Activated CD8-positive, alpha-beta T cell treated with anti-CD3 and anti-CD28 coated beads, Interleukin-2, amount 10 ng/mL, durations not matched to agents 7 days and 5 days (primary cell): ENCODE measurements at places on chromosomes 11 and 22. TPM values are rescaled to one million over a fixed set of nuclear protein-coding genes. Genes with fewer than 3 reads are reported as not detected.

DNA sequence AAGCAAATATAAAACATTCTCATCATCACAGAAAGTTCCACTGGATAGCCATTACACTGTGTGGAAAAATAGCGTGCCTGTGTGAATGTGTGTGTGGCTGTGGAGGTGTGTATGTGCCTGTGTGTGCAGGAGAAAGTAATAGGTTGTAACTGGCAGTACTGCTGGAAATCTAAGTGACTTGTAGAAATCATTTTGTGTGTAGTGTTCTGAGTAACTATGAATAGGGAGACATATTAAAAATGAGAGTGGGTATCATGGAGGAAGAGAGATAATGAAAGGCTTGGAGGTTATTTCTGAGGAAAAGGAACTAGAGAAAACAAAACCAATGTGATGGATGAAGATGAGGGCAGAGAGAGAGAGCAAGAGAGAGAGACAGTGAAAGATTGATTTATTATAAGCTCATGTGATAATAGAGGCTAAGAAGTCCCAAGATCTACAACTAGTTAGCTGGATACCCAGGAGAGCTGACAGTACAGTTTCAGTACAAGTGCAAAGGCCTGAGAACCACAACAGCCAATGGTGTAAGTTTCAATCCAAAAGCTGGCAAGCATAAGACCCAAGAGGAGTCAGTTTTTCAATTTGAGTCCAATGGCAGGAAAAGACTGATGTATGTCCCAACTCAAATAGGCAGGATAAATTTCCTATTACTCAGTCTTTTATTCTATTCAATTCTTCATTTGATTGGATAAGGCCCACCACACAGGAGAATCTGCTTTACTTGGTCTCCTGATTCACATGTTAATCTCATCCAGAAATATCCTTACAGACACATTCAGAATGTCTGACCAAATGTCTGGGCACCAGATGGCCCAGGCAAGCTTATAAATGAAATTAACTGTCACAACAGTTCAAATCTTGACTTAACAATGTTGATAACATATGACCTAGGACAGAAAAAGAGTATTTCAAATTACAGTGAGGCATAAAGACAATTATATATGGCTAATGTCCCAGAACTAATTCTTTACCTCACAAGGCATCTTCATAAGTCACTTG lies 14.9 kb downstream of the KBTBD3 start:
- DNase-seq: no peak

DNA sequence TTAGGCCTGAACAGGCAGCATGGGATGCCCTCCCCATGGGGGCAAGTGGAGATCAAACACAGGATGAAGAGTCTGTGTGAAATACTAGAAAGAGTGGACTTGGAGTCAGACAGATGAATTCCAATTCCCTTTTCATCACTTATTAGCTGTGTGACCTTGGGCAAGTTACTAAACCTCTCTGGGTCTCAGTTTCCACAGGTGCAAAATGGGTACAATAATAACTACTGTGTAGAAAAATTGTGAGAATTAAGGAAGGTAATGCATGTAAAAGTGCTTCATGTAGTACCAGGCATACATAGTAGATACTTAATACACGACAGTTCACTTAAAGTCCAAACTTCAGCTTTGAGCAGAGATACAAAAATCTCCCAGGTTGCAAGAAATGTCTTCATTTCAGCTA lies 176.4 kb downstream of the DSCAML1 start:
- no peak for DNase-seq

Gene ASCL3
- not detected for total RNA-seq

GRCh38 chr11:60158636-60159035 lies 24.2 kb downstream of the MS4A6A start:
- no peak for DNase-seq

GRCh38 chr22:26287382-26288225 lies 118.3 kb downstream of the SEZ6L start:
- DNase-seq: no peak

- DNase-seq: no peak
Measured at GRCh38 chr11:64369440-64370421, 10.8 kb downstream of the RPS6KA4 start.

DNA sequence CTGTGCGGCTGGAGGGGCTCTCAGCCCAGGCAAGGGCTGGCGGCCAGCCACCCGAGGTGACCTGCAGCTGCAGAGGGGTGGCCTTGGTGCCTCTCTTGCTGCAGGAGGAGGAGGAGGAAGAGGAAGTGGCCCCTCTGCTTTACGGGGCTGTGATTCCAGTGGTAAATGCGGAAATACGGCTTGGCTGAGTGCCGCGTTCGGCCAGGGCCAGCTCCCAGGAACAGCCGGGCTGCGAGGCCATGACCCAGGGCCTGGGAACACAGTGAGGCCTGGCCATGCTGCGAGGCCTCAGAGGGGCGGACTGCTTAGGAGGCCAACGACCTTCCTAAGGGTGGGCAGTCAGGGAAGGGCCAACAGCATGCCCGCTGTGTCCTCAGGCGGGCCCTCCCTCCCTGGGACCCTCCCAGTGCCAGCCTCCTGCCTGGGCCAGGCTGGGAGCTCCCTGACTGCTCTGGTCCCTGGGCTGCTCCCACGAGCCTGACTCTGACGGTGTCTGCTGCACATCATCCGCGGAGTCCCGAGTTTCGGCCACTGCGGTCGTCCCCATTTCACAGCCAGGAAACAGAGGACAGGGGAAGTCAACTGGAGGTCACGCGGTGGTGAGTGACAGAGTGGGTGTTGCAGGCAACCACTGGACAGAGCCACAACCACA lies 20.8 kb upstream of the PPARA start:
- DNase-seq: no peak

Gene BDNF
- total RNA-seq: not detected

DNA sequence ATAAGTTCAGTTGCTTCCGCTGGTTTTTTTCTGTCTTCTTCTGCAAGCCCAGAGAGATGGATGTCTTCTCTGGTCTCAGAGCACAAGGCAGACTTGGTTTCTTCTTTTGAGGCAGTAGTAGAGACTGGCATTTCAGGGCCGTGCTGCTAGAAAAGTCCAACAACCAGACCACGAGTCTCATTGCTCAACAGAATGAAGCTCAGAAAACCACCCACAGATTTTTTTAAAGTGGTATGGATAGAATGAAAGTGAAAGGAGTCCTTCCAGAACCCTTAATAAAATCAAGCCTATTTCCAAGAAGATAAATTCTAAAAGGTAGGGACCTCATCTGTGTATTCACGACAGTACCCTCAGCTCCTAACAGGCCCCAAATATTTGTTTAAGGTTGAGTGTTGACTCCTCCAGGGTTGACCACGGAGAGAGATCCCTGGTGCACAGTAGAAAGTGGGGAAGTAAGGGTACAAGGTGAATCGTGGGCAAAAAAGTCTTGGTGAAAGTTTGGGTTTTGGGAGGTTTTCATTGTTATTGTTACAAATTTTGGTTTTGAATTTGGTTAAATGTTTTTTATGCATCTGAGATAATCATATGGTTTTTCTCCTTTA lies 43.6 kb upstream of the DDX6 start:
- DNase-seq: no peak

- peak; percentile 74 for DNase-seq
Measured at GRCh38 chr22:25081409-25081824, 118.2 kb upstream of the CRYBB3 start.

DNA sequence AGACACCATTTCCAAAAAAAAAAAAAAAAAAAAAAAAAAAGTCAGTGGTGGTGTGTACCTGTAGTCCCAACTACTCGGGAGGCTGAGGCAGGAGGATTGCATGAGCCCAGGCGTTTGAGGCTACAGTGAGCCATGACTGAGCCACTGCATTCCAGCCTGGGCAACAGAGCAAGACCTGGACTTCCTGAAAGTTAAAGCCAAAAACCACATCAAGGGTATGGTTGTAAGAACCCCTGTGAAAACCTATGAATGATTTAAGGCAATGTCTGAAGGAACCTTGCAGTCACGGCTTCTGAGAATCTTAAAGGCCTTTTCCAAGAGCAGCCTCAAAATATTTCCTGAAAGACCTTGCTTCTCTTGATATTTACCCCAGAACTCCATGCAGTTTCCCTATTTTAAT lies 30.5 kb upstream of the MSANTD2 start:
- no peak for DNase-seq

Gene MS4A6E
- total RNA-seq: not detected

DNA sequence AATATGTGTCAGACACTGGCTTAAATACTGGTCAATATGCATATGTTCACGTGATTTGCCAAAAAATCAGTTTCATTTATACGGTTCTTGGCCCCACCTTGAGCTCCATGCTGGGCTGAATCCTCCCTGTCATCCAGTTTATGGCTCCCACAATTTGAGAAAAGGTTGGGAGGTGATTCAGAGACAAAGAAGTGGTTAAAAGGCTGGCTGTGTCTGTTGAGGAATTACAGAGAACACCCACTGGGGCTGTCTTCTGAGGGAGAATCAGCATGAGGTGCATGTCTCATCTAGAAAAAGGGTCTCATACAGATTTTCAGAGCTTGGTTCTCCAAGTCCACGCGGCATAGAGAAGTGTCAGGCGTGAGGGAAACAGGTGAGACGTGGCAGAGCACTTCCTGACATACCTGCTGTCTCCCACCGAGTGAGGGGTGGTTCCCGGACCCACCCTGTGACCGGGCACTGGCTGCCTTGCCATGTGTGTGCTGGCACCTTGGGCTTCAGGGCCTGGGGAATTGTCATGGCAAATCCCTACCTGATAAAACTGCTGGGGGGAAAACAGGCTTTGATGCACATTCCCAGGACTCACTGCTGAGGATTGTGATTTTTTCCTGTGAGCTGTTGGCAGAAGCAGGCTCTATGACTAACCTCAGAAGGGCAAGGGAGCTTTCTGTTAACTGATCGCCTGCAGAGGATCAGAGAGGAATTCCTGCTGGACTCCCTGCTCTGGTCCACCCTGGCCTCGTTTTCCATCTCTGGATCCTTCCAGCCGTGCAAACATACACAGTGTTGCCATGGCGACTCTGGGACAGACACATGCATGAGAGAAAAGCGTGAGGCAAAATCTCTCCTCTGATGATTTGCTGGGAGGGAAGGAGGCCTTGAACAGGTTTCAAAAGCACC lies 223.6 kb downstream of the ADAMTS15 start:
- DNase-seq: no peak

DNA sequence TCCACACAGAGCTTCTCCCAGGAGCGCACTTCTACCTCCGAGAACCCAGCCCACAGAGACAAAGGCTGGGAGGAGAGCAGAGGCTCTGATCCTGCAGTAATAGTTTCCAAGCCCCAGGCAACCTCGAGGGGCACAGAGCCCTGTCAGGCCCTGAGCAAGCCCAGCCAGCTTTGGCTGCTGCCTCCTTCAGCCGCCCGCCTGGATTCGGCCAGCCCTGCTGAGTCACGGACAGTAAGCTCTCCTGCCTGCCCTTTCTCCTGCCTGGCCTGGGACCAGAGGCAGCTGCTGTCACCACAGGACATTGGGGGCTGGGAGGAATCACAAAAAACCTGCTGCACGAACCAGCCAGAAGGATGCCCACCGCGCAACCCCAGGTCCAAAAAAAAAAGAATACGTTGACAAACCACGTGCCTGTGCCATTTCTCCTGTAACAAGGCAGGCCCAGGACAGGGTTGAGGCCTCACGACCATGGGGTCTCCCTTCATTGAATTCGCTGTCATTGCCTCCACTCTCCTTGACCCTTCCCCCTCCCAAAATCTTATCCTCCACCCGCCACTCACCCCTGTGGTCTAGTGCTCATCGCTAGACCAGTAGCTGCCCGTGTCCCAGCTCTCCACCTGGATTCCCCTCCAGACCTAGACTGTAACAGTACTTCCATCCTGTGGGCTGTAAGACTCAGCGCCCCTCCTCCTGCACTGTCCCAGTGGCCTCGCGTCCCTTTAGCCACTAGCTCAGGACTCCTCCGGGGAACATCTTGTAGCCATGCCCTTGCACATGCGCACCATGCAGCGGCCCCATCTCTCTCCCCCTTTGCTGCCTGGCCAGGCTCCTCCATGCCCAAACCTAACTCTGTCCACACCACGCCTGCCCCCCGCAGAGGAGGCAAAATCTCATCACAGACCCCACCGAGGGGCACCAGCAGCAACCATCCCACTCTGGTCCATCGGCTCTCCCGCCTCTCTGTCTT lies 7.4 kb upstream of the SLC22A12 start:
- no peak for DNase-seq
